Sigmoid colon (tissue), 7 donors: ENCODE measurements at places on chromosomes 5 and 9. TPM values are rescaled to one million over a fixed set of nuclear protein-coding genes. Genes with fewer than 3 reads are reported as not detected.
A peak's percentile ranks its signal among the peaks of the same experiment; 100 is the strongest.

DNA sequence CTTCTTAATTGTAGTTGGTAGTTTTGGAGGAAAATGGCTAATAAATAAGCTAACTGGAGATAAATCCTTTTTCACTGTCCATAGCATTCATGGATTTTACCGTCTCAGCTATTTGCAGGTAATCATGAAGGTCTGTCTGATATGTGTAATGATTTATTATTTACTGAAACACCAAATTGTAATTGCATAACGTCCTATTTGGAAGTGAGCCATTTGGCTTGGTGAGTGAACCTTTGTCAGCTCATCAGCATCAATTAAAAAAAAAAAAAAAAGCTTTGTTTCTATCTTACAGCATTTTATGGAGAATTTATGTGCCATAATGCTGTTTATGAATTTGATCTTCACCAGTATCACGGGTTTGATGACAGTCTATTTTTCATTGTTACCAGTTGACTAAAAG is 20.2 kb downstream of the RECK start:
- no peak overlapping the region for H3K4me3 ChIP-seq
- no peaks in the 10 kb centered on the region for H3K36me3 ChIP-seq
- no peaks in the 10 kb centered on the region for H3K4me1 ChIP-seq
- H3K27ac ChIP-seq, result no peak overlapping the region
- H3K27me3 ChIP-seq, result no peaks in the 10 kb centered on the region
- no peak for DNase-seq

DNA sequence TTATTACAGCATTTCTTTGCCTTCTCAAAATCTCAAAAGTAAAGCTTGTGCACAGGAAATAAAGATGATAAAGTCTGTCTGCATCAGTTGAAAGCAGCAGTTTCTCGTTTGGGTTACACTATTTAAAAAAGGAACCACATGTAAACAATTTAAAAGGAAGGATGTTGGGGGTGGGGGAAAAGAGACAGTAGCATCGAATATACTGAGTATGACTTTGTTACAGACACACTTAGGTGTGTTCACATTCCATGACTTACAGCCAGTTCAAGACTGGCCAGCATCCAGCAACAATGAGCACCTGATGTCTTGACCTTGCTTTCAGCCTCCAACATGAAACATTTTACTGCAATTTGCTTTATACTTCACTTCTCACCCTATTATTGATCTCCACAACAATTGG is 8.7 kb downstream of the GAPT start:
- H3K4me1 ChIP-seq, result no peaks in the 10 kb centered on the region
- H3K36me3 ChIP-seq, result no peaks in the 10 kb centered on the region
- H3K27me3 ChIP-seq, result no peaks in the 10 kb centered on the region
- no peak overlapping the region for H3K4me3 ChIP-seq
- no peak overlapping the region for H3K27ac ChIP-seq

DNA sequence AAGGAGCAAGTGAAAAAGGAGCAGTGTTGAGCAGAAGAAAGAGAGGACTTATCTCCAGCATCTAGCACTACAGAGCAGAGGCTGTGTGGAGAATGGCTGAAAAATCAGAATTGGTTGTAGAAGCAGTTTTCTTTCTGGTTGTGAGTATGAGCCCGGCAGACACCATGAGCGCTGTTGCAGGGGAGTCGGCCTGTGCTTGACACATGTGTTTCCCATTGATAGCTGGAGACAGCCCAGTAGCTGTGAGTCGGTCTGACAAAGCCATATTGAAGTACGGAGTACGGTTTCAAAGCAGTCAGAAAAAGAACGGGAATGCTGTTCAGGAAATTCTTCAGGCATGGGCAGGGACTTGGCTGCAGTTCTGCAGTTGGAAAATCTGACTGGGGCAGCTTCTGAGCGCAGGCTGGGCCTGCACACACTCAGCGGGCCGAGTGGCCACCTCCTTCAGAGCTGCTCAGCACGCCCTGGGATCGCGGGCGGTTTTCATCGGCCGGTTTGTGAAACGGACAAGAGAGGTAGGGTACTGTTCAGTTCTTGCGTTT is at the start of gene SGCD:
Gene SGCD (plus strand): TSS at position 447 of the 542 bp plus-strand sequence.
- no peaks in the 10 kb centered on the region for H3K36me3 ChIP-seq
- H3K4me1 ChIP-seq, result peaks cover 39% of the 10 kb centered on the region
- peak within 1 kb of the TSS; percentile 83 for H3K27ac ChIP-seq
- DNase-seq, result peak; percentile 86
- H3K4me3 ChIP-seq, result peak within 1 kb of the TSS; percentile 34

Gene LHX6
- total RNA-seq, result 0.99 TPM

Gene KCNN2
- 1.8 TPM for total RNA-seq

Gene BTNL8
- total RNA-seq, result not detected
